ENCODE measurements at places on chromosomes 4 and X.

DNA sequence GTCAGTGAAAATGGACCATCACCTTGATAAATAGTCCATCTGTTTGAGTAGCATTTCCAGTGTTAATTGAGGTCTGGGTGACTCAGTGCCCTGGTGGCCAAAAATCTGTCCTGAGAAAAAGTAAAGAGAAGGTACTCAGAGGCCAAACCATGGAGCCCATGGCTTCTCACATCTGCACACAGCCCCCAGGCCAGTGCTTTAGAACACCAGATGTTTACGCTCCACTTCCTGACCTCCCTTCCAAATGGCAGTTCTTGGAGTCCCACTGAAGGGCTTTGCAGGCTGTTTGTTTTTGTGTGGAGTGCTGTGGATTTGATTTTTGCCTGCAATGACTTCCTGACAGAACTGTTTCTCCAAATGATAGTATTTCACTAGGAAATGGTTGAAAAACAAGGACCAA is 60.2 kb upstream of the GPC4 start:
- DNase-seq, result no peak

DNA sequence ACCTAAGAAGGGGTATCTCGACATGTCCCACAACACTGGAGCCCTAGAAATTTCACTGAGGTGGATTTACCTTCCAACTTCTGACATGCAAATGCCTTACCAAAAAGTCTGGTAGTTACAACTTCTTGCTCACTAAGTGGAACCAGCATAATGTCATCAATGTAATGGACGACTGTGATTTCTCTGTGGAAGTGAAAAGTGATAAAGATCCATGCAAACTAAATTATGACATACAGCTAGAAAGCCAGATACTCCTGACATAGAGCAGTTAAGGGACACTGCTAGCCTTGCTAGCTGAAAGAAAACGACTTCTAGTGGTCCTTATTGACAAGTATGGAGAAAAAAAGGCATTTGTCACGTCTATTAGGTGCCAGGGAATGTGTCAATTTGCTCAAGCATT is 191.1 kb downstream of the MAB21L2 start:
- DNase-seq, result no peak

DNA sequence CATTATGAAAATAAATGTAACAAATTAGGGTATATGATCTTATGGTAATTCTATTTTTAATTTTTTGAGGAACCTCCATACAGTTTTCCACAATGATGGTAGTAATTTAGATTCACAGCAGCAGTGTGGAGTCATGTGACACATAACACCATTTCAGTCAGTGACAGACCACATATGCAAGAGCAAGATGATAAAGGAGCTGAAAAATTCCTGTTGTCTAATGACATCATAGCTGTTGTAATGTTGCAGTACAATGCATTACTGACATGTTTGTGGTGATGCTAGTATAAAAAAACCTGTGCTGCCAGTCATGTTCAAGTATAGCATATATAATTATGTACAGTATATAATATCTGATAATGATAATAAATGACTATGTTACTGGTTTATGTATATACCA is 28.5 kb downstream of the EMCN start:
- no peak for DNase-seq

GRCh38 chr4:168509786-168510185 is 12.9 kb downstream of the PALLD start:
- DNase-seq, result peak; percentile 41

GRCh38 chrX:47664737-47665136 is 5.8 kb upstream of the UXT start:
- no peak for DNase-seq

Measured in A673 (cell line).